ENCODE measurements at places on chromosomes 3 and 15.
A peak's percentile ranks its signal among the peaks of the same experiment; 100 is the strongest.

- no peak for DNase-seq
Observed at GRCh38 chr15:70252056-70252950, 154.6 kb upstream of the TLE3 start.

DNA sequence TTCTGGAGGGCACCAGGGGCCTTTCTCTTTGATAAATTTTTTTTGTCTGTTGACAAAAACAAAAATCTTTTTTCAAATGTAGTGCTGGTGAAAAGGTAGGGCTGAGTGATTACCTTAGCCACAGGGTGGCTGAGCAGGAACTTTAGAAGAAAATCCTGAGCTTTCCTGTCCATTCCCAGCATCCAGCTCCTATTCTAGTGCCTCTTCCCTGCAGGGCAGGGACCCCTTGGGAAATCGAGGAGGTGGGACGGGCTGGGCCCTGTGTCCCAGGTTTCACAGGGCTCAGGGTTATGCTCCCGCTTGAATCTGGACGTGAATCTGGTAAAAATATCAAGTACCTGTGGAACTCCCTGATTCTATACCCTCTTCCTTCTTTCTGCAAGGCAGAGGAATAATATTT is 31.7 kb downstream of the EDEM1 start:
- no peak for DNase-seq

DNA sequence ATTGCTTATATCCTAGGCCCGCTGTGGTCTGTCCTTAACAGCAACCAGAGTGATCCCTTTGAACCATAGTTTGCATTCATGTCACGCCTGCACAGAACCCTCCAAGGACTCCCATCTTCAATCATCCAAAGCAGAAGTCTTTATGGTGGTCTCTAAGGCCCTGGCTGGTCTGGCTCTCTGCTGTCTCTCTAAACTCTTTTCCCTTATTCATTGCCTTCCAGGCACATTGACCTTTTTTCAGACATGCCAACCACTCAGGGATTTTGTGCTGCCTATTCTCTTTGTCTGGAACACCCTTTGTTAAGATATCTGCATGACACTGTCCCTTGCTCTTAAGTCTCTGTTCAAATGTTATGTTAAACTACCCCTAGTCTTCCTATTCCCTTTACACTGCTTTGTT is 21.9 kb upstream of the ZBTB47 start:
- DNase-seq: no peak

DNA sequence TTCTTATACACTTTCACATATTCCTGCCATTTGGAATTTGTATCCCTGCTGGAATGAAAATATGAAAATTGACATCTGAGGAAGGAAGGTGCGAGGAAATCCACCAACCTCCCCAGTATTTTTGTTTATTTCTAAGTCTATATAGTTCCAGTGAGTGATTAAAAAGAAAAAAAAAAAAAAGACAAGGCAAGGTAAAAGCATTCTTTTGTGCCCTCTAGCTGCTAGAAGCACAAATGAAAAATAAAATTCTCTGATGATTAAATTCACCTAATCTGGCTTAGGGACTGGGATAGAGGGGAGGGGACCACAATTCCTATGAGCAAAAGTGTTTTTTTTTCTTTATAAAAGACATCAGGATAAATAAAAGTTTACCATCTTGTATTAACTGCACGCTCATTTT is 370.9 kb downstream of the NR2F2 start:
- DNase-seq: no peak

DNA sequence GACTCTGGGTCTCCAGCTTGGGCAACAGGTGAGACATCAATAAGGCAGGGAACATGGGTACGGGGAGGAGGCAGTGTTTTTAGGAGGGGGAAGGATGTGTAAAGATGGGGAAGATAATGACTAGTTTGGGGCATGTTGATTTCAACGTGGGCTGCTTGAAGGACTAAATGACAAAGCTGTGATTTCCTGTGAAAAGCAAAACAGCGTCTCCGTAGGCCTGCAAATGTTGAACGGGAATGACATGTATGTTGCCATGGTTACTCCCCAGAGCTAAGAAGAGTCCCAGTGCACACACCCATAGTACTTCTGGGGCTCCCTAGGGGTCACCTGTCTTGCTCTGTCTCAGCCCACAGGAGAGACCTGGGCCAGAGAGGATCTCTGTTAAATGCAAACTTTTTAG is 71.3 kb upstream of the ETV5 start:
- DNase-seq: no peak

- DNase-seq: no peak
Observed at GRCh38 chr3:173913974-173914421, 516.5 kb downstream of the NLGN1 start.

DNA sequence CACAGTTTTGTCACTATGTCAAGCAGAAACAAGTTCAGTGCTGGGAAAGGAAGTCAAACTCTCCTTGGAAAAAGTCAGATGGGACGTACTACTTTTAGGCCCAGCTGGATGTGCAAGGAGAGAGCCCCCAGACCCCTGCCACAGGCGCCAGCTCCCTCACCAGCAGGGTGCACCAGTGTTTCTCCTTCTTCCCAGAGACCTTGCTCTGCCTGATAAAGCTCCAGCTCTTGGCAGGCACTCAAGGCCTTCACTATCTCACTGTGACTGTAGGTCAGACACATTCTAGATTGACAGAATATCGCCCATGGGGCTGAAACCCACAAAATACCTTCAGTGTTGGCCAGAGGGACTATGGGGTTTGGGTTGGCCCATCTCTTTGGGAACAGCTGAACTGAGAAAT is 54.8 kb upstream of the CHRNB4 start:
- no peak for DNase-seq

DNA sequence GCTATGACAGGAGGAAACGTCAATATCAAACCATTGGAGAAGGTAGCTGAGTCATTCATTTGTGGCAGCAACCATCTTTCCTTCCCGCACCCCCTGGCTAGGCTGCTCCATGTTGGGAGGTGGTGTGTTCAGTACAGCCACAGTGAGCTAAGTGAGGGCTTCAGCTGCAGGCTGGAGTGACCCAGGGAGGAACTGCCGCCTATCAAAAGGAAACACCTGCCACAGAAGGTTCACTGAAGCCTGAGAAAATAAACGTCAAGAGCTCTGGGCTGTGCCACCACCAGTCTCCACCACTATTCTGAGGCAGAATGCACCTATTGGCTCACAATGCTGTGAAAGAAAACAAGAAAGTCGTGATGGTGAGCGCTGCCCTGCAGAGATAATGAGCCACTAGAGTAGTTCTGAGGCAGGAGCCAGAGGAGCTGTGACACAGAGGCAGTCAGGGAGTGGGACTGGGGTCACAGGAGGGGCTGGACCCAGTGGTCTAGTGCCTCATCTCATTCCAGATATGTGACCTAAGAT is 34.8 kb upstream of the CD47 start:
- peak; percentile 98 for DNase-seq

DNA sequence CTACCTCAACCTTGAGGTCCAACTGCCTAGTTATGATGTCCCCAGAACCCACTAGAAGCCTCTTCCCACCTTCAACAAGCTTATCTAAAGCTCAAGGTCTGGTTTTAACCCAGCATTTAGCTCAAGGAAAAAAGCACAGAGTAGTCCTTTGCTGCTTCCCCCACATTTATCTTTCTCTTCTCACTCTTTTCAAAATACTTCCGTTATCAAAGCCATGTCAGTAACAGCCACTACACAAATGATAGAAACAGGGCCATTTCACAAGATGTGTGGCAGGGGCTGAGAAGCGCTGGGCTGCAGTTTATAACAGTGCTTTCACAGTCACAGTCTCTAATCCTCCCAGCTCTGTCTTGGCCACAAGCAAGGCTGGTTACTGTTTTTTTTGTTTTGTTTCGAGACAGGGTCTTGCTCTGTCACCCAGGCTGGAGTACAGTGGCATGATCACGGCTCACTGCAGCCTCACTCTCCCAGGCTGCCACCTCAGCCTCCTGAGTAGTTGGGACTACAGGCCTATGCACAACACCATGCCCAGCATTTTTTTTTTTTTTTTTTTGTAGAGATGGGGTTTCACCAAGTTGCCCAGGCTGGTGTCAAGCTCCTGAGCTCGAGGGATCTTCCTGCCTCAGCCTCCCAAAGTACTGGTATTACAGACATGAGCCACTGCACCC is 218.8 kb downstream of the OSBPL10 start:
- DNase-seq: no peak

- no peak for DNase-seq
Observed at GRCh38 chr3:142507241-142507640, 59.4 kb upstream of the XRN1 start.

DNA sequence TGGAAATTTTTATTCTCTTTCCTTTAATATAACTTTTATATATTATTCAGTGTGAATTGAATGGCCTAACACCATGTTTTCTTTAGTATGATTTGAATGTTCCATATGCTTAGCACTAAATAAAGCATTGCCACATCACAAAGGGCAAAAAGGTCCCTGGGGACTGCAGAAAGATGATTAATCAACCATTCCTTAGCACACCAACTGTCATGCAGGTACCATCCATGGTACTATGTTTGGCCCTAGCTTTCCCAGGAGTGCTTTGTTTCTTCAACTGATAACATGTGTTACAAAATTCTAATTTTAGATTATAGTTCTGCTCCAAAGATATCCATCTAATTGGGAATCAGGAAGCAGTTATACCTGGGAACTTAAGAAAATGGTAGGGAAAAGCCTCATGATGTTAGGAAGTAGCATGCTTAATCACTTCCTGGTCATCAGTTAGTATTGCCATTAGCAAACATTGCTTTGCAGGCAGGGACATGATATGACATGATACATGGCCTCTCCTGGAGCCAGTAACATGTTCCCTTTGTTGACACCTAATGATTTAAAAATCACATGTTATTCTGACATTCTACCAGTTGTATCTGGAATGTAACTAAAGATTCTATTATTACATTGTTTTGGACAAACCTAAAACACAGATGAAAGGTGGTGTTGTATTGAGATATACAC is 712.6 kb upstream of the GBE1 start:
- no peak for DNase-seq

- no peak for DNase-seq
Observed at GRCh38 chr3:27216955-27217552, 152.1 kb downstream of the NEK10 start.

- DNase-seq: no peak
Observed at GRCh38 chr3:121064121-121064520, 156.1 kb downstream of the STXBP5L start.

GRCh38 chr15:91530956-91531582 is 322.4 kb upstream of the SLCO3A1 start:
- DNase-seq: no peak

DNA sequence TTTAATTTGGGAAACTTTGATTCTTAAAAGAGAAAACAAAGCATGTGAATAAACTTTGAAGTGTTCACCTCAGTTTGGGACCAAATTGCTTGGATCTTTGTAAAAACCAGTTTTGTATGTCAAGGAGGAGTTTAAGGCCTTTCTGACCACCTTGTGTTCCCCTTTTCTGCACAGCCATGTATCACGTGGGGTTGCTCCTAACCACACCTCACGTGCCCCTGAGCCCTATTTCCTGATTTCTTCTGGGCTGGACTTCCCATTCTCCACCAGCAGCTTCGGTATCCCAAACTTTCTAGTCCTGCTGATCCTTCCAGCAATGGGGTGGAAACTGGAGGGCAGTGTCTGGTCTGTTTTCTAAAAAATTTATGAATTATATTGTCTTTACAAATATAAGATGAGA is 76.4 kb upstream of the STT3B start:
- no peak for DNase-seq

DNA sequence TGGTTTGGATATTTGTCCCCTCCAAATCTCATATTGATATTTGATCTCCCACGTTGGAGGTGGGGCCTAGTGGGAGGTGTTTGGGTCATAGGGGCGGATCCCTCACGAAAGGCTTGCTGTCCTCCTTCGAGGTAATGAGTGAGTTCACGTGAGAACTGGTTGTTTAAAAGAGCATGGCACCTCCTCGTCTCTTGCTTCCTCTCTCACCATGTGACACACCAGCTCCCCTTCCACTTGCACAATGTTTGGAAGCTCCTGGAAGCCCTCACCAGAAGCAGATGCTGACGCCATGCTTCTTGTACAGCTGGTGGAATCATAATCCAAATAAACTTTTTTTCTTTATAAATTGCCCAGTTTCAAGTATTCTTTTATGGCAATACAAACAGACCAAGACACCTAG is 38.6 kb downstream of the RFTN1 start:
- DNase-seq: no peak

GRCh38 chr3:125675791-125676190 is 80.5 kb upstream of the OSBPL11 start:
- DNase-seq: no peak

Measured in bone marrow (tissue), 2 donors.